ENCODE measurements at places on chromosomes 2 and 18.

GRCh38 chr2:186968277-186968676 lies 119.3 kb upstream of the ZSWIM2 start:
- DNase-seq: no peak

GRCh38 chr2:210859314-210859713 lies 302.9 kb downstream of the CPS1 start:
- no peak for DNase-seq

- no peak for DNase-seq
These were observed 82.6 kb downstream of the MTA3 start for GRCh38 chr2:42651057-42651456.

- no peak for DNase-seq
These were observed 201.5 kb downstream of the FAM210A start for GRCh38 chr18:13524811-13525210.

DNA sequence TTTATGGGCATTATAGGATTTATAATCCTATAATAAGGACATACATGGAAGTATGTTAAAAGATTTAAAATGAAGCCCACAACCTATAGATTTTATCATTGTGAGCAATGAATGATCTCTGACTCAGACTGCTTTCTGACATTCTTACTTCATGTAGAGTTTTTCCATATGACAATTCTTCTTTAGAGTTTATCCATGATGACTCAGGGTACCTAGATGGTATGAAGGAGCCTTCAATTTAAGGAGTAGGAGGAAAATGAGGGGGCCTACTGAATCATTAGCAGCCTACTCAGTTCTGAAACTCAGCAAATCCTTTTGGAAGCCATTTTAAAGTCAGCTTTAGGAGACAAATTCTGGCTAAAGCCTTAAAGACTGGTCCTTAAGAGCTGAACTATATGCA lies 10.4 kb downstream of the PELI1 start:
- no peak for DNase-seq

DNA sequence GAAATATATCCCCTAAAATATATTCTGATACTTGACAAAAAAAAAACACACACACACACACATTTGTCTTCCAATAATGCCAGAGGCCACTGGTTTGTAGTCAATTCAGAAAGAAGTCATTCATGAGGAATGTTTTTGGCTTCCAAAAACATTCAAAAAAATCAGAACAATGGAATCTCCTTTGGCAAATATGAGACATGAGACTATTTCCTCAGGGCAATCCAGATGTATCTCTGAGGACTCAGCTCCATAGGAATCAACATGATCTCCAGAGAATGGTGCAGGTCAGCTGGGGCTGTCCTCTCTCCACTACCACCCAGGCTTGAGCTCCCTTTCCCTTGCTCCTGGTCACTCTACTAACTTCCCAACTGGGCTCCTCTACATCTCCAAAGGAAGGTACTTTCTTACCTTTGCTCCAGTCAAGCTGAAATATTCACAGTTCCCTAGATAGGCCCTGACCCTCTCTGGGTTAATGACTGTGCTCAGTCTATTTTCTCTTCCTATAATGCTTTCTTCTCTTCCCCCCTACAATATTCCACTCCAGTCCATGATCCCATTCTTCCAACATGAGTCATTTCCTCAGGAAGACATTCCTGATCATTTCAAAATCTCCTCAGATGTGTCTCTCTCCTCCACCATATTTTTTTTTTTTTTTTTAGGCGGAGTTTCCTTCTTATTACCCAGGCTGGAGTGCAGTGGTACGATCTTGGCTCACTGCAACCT lies 145.3 kb downstream of the C1D start:
- DNase-seq: no peak

DNA sequence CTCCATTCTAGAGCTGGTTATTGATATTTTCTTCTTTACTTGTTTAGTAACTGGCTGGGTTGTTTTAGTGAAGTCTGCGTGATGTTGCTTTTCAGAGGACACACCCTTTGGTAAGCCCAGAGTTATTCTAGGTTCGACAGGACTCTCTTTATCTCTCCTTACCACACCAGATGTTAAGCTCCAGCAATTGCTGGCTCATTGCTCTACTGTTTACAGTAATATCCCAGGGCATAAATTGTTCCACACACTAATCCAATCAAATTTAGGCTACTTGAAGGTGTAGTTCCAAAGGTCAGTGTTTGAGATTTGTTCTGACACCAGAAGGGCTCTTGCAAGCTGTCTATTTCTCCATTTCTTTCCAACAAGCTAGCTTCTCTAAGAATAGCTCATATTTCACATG lies 506.6 kb downstream of the NR4A2 start:
- peak; percentile 28 for DNase-seq

GRCh38 chr2:113085542-113085941 lies 17.8 kb downstream of the IL1F10 start:
- peak; percentile 8 for DNase-seq

GRCh38 chr2:112035786-112036185 lies 19.3 kb upstream of the TMEM87B start:
- peak; percentile 79 for DNase-seq

GRCh38 chr18:3015204-3015592 lies 2.3 kb upstream of the LPIN2 start:
- no peak for DNase-seq

- DNase-seq: no peak
These were observed 51.3 kb downstream of the ZAP70 start for GRCh38 chr2:97764559-97765263.

DNA sequence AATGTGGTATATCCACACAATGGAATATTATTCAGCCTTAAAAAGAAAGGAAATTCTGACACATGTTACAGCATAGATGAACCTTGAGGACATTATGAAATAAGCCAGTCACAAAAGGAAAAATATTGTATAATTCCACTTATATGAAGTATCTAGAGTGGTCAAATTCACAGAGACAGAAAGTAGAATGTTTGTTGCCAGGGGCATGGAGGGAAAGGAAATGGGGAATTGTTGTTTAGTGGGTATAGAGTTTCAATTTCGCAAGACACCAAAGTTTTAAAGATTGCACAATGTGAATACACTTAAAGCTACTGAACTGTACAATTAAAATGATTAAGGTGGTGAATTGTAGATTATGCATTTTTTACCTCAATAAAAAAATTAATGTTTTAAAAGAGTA lies 92.9 kb downstream of the TXNL1 start:
- peak; percentile 6 for DNase-seq

- no peak for DNase-seq
These were observed 63.8 kb downstream of the SOWAHC start for GRCh38 chr2:109677835-109678580.

DNA sequence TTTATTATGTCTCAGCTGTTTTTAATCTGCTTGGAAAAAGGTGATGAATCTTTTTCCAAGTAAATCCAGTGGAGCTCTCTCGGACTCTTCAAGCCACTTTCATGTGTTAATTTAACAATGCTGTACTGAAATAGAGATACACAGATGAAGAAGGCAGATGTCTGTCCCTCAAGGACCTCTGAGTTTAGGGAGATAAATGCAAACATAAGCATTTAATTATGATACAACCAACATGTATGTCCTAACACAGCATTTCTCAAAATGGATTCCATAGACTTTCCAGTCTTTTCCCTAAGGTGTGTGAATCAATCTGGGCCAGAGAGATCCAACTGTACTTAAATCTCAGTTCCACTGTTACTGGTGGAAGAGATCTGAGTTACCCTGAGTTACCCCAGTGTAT lies 262.4 kb downstream of the RND3 start:
- DNase-seq: no peak

DNA sequence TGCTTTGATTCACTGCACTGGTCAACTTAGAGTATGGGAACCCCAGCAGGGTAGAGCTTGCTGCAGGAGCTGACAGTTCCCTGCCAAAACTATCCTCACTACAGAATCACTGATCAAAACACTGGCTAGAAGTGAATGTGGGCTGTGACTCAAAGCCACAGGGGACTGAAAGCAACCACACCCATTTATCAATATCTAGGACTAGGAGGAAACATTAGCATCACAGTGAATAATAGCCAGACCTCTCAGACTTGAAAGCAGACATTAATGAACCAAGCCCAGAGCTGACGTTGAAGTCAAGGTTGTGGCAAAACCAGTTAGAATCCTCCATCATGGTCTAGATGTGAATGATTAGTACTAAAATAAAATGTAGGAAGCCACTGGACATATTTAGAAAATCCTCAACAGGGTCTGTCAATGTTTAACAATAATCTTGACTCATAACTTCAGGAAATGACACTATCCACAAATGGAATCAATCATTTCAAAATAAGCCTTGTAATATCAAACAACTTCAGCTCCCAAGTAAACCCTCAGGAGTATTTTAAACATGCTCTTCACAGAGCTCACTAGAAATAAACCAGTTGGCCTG lies 131.4 kb downstream of the CDH20 start:
- no peak for DNase-seq

DNA sequence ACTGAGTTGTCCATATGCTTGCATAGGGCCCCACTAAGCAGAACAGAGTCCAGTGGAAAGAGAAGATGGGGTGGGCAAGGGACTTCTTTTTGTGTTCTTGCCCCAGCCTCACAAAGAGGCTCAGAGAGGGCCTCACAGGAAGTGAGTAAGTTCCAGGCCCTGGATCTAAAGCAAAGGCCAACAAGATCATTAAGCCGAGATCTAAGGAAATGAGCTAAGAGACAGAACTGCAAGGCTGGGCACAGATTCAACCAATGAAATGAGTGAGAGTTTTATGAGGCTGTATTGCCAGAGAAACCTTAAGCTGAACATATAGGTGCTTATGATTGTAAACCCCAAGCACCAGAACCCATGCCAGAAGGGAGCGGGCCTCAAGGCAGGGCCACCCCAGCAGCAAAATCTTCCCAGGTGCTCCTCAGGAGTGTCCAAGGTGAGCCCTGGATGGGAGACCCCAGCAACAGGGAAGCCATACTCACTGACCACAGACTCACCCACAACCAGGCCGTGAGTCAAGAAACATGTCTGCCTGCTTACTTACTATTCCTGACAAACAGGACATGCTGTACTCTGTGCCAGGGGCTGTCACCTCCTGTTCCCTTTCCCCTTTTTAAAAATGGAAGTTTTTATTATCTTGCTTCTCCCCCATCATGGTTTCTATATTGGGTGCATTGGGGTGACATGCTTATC lies 40.2 kb downstream of the SLC14A1 start:
- DNase-seq: no peak

- DNase-seq: peak; percentile 80
These were observed 188.0 kb downstream of the CDH7 start for GRCh38 chr18:65938592-65939372.

- peak; percentile 68 for DNase-seq
These were observed 61.5 kb downstream of the TNS1 start for GRCh38 chr2:217941339-217941738.

- no peak for DNase-seq
These were observed 41.3 kb upstream of the ITM2C start for GRCh38 chr2:230823264-230823964.

- peak; percentile 74 for DNase-seq
These were observed 31.9 kb upstream of the TFPI start for GRCh38 chr2:187586011-187586641.

DNA sequence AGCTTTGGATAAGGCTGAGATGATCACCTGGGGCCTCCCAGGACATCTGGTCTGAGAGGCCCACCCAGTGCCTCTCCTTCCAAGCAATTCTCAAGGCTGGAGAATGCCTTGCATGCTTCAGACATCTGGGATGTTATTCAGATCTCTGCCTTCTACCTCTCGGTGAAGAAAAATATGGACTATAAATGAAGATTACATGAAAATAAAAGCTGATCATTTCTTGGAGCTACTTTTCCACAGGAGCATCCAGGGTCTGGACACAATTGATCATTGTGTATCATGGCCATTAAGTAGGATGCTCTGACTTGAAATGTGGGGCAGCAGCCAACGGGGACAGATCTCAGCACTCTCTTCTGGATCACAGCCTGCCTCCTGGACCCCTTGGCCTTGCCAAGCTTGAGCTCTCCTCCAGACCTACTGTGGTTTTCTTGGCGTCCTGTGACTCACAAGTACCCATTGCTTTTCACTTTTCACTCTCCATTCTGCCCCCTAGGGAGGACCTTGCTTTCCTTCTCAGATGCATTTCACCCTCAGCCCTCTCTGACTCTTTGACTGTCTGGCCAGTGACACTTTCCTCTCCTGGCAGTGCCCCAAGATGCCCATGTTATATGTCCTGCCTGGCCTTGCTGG lies 203.1 kb downstream of the INSIG2 start:
- no peak for DNase-seq

- DNase-seq: peak; percentile 68
These were observed 60.7 kb downstream of the TTC27 start for GRCh38 chr2:32688541-32688940.

- no peak for DNase-seq
These were observed 212.3 kb downstream of the BCL2 start for GRCh38 chr18:63107171-63107845.

GRCh38 chr2:183242937-183243336 lies 118.7 kb downstream of the NUP35 start:
- peak; percentile 3 for DNase-seq
